Activated T-helper 1 cell treated with Interleukin-2 at 50 U/mL for 16 hours (primary cell): ENCODE measurements at places on chromosomes 3 and 15.

DNA sequence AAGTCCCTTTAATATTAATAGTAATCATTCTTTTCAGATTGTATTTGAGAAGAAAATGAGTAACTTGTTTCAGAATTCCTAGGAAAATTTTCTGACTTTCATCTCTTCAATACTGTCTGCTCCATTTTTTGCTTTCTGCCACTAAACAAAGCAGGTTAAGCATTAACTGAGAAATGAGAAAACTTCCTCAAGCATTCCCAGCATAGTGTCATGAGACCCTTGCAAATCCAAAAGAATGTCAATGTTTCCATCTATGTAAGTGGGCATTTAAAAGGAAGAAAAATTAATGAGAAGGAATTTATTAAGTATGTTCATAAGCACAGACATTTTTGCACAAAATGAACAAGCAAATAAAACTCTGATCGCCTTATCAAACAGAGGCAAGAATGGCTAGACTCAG, 148.0 kb upstream of the STRIT1 start:
- no peak for DNase-seq

DNA sequence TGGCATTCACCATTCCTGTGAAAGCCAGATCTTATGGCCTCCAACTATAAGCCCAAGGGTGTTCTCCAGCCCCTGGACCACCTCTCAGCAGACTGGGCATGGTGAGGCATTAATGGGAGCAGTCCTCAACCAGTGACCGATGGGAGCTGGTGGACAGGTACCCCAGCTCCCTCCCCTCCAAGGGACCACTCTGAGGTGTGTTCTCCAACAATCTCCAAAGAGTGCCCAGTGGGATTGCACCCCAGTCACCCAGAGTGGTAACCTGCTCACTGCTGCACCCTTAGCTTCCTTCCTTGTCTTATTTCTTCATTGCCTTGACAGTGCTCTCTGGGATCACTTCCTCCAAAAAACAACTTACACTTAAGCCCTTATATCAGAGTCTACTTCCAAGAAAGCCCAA, 8.2 kb upstream of the ITGA11 start:
- DNase-seq, result no peak

GRCh38 chr15:33907326-33907725, 61.0 kb upstream of the CHRM5 start:
- no peak for DNase-seq

DNA sequence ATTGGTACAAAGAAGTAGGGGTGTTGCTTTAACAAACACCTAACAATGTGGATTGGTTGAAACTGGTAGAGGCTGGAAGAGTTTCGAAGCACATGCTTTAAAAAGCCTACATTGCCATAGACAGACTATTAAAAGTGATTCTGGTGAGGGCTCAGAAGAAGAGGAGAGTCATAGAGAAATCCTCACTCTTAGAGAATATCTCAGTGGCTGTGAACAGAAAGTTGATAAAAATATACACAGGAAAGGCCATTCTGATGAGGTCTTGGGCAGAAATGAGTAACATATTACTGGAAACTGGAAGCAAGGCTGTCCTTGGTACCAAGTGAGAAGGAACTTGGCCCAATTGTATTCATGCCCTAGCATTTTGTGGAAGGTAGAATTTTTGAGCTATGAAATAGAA, 173.7 kb upstream of the CRBN start:
- no peak for DNase-seq

DNA sequence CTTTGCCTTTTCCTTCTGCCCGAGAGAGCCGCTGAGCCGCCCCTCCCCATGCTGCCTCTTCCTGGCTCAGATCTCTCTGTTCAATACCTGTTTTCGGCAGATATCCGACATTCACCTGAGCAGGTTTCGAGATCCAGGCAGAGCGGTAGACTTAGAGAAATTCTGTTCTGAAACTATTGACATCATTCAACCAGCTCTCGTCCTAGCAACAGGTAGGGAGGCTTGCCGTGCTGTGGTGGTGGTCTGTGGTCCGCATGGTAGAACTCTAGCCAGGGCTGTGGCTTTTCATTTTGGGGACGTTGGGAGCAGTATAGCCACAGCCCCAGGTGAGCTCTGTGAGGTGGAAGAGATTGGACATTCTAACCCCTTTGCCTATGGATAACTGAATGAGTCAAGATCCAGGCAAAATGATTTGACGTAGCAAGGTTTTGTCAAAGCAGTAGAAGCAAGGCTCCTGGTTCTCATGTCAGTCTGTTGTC, 810 bp downstream of the TMEM62 start:
- DNase-seq, result no peak

DNA sequence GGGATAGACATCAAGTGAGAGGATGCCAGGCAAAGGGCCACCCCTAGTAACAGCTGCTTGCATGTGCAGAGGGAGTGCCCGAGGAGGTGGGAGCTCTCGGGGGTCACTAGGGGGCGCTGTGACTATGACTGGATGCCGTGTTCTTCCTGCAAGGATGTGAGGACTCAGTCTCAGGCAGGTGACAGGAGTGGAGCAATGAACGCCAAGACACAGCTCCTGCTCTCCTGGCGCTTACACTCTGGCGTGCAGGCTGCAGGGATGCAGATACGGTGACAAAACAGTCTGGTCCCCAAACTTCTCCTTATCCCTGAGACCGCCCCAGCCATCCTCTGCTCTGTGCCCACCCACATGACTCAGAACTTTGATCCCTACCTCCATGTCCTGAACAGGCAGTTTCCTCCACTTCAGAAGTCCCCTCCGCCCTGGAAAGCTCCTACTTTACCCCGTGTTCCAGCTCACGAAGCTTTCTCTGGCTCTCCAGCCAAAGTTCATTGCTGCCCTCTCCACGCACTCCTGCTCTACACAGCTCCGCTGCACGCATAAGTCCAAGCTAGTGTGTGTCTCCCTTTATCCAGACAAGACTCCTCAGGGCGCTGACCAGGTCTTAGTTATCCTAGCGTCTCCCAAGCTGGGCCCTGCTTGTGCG, 14.7 kb downstream of the RHOV start:
- peak; percentile 68 for DNase-seq

DNA sequence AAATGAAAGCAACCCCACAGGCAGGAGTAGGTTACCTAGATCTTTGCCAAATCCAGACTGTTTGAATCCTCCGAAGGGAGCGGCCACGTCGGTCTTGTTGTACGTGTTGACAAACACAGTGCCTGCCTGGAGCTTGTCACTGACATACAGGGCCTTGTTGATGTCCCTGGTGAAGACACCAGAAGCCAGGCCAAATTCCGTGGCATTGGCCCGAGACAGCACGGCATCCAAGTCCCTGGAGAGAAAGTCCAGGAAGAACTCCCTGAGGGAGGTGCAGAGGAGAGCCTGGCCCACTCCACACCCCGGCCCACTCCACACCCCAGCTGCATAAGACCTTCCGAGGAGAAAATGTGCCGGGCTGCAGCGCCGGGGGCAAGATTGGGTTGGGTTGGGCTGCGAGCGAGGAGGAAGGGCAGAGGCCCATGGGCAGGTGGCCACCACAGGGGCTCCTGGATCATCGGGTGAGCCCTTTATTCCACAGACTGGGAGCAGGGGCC, 21.8 kb upstream of the SLC41A3 start:
- DNase-seq, result no peak
